Stimulated activated CD4-positive, alpha-beta T cell treated with anti-CD3 and anti-CD28 coated beads, Interleukin-1b, Interleukin-23, amount 100 ng/mL, for 1 hour (primary cell): ENCODE measurements at places on chromosomes 3 and 15.

- DNase-seq: no peak
These were observed 28.3 kb upstream of the LSAMP start for GRCh38 chr3:116473602-116474001.

GRCh38 chr3:40574661-40575060 is 49.9 kb downstream of the ZNF621 start:
- DNase-seq: no peak

DNA sequence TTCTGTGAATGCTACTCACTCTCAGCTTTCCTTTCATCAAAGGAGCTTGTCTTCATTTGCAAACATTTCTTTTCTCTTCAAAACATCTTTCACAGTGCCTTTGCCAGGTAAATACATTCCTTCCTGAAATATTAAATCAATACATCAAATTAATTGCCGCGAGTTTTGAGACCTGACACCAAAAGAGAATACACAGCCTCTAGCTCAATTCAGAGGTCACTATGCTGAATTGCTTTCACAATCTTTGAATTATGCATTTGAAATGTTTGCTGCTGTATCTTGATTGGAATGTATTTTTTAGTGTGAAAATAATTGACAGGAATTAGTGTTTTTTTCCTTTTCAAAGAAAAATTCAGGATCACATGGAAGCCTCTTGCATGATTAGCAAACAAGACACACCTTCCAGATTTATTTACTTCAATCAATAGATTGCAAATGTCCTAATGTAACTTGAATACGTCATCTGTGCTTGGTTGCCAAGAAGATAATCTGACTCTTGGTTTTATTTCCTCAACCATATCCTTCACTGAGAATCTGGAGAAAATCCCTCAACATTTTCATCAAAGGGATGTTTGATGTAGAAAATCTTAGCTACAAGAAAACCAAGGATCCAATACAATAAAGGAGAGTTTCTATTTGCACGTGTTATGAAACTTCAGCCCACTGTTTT is 83.6 kb downstream of the KCNH8 start:
- DNase-seq: no peak

- no peak for DNase-seq
These were observed 94.2 kb downstream of the GABRG3 start for GRCh38 chr15:27065151-27065550.

- DNase-seq: no peak
These were observed 923.1 kb downstream of the TBL1XR1 start for GRCh38 chr3:176274161-176274560.

GRCh38 chr15:66940368-66940767 is 125.0 kb upstream of the SMAD3 start:
- no peak for DNase-seq

DNA sequence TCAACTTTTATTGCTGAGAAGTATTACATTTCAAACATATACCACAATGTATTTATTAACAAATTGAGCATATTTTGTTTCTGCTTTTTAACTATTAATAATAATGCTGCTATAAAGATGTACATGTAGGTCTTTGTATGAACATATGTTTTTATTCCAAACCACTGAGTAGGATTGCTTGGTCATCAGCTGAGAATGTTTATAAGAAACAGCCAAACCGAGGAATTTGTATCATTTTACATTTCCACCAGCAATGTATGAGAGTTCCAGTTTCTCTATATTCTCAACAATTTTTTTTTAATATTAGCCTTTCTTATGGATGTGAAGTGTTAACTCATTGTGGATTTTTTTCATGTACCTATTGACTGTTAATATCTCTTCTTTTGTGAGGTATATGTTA is 119.5 kb upstream of the MDFIC2 start:
- no peak for DNase-seq

DNA sequence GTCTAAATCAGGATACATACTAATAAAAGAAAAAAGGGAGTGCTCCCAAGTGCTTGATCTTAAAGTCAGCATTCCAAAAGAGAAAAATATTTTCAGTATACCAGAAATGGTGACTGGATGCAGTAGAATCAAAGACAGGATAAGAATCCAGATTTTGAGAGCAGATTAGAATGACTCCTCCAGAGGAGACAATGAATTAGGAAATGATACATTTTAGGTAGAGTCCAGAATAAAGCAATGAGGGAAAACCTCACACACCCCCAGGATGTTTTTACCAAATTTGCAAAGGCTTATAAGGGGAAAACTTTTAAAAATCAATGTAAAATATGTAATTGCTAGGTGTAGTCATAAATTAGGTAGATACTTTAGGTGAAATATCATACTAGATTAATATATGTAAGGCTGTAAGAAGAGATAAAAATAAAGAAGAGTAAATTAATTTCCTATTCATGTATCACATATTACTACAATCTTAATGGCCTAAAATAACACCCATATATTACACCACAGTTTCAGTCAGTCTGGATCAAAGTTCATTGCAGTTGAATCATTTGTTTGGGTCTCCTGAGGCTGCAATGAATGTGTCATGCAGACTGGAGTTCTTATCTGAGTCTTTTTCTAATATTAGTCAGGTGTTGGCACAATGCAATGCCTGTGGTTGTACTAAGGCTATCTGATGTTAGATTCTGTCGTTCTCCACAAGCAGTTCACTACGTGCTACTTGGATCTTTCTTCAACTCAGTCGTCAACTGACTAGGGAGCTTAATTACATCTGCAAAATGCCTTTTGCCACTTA is 547.8 kb upstream of the EPHA6 start:
- no peak for DNase-seq

DNA sequence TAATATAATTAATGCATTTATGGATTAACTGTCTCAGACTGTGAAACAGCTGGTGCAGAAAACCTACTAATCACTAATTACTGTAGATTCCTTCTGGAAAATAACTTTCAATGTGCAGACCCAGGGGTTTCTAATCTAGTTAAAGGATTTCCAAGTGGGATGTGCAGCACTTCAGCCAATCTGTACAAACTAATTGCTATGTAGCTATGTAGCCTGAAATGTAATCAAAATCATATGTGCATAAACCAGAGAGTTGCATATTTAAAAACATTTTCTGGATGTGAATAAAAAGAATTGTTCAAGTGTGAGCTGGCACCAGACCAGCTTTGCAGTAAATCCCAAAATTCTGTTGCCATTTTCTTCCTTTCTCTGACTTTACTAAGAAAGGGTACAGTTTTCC is 127.5 kb upstream of the CD96 start:
- DNase-seq: no peak

GRCh38 chr15:45801543-45801942 is 166.7 kb downstream of the SQOR start:
- no peak for DNase-seq

- DNase-seq: no peak
These were observed 130.8 kb downstream of the HCN4 start for GRCh38 chr15:73237910-73238309.

- no peak for DNase-seq
These were observed 18.5 kb upstream of the CHCHD6 start for GRCh38 chr3:126685493-126685892.

- DNase-seq: no peak
These were observed 222.0 kb upstream of the UBE2E2 start for GRCh38 chr3:22981166-22981565.

DNA sequence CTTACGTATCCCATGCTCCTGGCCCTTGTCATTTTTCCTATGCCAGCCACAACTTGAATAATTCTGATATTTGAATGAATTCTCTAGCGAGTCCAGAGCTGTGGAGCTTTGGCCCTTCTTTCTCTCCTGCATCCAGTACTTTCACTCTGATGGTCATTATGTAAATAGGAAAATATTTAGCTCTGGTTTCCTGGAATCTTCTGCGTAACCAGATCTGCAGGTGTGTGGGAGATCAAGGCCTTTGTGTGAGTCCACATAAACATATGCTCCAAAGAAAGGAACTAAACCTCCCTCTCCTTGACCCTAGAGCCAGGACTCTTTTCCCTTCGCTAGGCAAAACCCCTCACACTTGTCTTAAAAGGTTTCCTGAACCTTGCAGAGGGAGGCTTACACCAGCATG is 132.5 kb upstream of the THBS1 start:
- DNase-seq: no peak

GRCh38 chr3:17431004-17431403 is 311.4 kb downstream of the TBC1D5 start:
- DNase-seq: no peak

DNA sequence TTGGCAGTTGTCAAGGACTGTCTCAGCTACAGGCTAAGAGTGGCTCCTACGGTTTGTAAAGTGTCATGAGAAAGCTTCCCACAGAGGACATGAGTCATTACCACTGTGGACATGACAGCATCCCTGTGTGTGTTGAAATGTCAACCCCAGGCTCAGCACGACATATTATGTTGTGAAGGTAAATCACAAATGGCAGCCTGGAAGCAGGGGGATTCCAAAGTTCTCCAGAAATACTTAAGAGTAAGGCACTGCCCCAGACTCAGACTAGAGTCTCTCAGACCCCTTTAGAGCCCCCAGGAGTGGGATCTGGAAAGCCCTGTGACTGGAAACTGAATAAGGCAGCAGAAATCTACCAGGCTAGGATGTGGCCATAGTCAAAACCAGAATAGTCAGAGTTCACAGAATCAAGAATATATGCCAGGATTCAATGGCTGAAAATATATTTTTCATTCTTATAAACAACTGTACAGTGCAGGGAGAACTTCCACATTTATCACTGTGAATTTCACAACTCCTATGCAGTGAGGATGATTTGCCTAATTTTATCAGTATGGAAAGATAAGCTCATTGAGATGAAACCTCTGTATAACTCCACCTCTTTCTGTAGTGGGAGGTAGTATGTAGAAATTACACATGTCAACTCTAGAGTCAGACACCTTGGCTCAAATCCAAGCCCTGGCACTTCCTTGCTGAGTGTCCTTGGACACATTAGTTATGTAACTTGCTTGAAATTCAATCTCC is 237.1 kb upstream of the CFAP20DC start:
- no peak for DNase-seq

DNA sequence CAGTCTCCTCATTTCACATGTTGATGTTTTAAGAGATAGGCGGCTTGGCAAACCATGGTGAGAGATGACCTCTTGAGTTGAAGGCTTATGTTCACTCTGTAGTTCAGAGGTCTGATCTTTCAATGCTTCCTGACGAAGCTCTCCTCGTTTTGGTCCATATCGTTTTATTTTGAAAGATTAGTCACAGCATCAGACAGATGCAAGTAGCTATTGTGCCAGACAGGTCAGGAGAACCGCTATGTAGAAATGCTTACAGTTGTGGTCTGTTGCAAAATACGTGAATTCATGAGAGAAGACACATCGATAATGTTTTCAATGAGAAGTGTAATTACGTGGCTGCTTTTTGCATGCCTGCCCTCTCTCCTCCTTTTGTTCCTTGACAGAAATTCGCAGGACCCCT is 47.5 kb downstream of the CHL1 start:
- no peak for DNase-seq

DNA sequence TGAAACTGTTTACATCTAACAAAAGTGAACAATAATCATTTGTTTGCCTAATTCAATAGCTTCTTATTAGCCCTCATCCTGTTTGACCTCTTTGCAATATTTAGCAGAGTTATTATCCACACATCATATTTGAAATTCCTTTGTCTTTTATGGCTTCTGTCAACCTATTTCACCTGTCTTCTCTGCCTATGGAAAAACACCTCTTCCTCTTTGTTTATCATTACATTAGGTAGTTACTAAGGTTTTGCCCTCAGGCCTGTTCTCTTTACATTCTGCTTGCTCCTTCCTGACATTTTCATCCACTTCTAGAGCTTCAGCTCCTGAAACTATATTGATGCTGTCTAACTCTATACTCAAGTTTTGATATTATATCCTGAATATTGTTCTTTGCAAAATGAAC is 183.0 kb downstream of the SUCNR1 start:
- DNase-seq: no peak

- DNase-seq: no peak
These were observed 290.5 kb upstream of the GADL1 start for GRCh38 chr3:31185062-31185357.

- DNase-seq: no peak
These were observed 13.4 kb upstream of the AGBL1 start for GRCh38 chr15:86066174-86066834.

DNA sequence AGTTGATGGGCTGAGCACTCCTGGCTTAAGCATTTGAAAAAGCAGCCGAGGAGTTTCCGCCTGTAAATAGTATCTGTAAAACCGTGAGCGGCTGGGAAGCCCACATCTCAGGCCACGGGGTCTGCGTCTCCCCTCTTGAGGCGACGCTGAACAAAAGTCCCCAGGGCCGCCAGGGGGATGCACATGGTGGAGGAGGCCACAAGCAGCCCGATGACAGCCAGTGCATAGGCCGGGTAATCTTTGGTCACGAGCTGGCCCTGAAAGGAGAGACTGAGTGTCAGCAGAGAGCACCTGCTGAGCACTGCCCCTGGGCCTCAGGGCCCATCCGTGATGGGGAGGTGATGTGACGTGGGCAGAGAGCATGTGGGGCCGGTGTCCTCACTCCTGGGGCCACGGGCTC is 37.5 kb downstream of the SLC6A20 start:
- no peak for DNase-seq

DNA sequence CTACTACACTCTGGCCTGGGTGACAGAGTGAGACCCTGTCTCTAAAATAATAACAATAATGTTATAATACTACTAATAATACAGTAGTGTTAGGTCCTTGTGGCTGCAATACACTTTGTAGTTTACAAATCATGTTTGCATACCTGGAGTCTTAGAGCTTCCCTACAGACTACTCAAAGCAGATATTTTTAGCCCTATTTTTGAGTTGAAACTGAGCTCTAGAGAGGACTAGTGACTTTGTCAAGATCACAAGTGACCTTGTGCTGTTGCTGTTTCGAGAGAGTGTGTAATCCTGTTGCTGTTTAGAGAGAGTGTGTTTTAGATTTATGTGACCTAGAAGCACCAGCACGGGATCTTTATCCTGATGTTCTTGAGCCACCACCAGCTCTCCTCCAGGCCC is 105.3 kb upstream of the RNU6-1 start:
- no peak for DNase-seq

DNA sequence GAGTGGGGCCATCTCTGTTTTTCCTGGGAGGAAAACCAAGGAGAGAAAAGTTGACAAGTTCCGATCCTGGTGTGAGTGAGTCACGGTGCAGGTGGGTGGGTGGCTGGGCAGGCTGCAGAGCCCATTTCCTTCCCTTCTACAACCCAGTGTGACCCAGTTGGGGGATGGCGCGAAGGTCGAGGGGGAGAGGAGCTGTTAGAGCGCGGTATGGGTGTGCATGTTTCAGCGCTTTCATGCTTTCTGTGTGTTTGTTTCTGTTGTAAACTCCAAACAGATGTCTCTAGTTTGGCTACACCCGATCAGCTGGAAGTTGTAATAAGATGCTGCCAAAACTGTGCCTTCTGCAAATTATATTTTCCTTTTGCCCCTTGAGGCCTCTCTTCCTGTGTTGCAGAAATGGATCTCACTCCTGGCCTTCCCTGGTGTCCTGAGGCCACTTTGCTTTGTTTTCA is 3.8 kb downstream of the FAM43A start:
- DNase-seq: no peak

GRCh38 chr15:64373360-64373759 is 7.9 kb downstream of the PCLAF start:
- no peak for DNase-seq

GRCh38 chr3:193778676-193779075 is 185.7 kb downstream of the OPA1 start:
- no peak for DNase-seq

- DNase-seq: no peak
These were observed 115.8 kb downstream of the IQCH start for GRCh38 chr15:67370206-67370954.

GRCh38 chr15:41483115-41483514 is 10.6 kb upstream of the ITPKA start:
- DNase-seq: no peak
